ENCODE measurements at places on chromosomes 5 and 9. TPM values are rescaled to one million over a fixed set of nuclear protein-coding genes. Genes with fewer than 3 reads are reported as not detected.
A peak's percentile ranks its signal among the peaks of the same experiment; 100 is the strongest.

PCDHB11 gene
- 2.8 TPM for total RNA-seq

FGF18 gene
- total RNA-seq: 23.8 TPM

PCDHGA6 gene
- 8.1 TPM for total RNA-seq

ADAMTS6 gene
- 3.7 TPM for total RNA-seq

TLX3 gene
- not detected for total RNA-seq

GRCh38 chr9:114483499-114483898 lies 21.8 kb downstream of the WHRN start:
- no peaks in the 10 kb centered on the region for H3K4me1 ChIP-seq
- no peak overlapping the region for H3K27ac ChIP-seq

PALM2AKAP2 gene
- total RNA-seq: 107 TPM

DNA sequence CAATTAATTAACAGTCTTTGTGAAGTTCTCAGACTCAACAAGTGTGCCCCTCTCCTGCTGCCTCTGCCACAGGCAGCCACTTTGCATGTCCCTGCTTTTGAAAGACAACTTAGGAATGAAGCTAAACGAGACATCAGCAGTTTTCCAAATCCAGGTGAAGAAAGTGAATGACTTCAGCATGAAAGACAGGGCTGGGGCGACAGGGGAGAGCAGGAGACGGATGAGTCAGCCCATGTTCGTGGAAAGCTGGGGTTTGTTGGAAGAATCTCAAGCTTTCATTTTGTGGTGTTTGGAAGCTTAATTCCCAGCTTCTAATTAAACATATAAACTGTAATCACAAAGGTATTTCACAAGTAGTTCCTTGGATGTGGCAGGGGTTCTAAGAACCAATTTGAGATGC lies 207.8 kb upstream of the MAP3K1 start:
- no peak overlapping the region for H3K27ac ChIP-seq
- peaks cover 7% of the 10 kb centered on the region for H3K4me1 ChIP-seq
- no peaks in the 10 kb centered on the region for H3K27me3 ChIP-seq
- H3K4me3 ChIP-seq: no peak overlapping the region
- no peaks in the 10 kb centered on the region for H3K36me3 ChIP-seq

ANKRD18A gene
- total RNA-seq: 4.7 TPM

ASS1 gene
- total RNA-seq: 64.4 TPM

DNA sequence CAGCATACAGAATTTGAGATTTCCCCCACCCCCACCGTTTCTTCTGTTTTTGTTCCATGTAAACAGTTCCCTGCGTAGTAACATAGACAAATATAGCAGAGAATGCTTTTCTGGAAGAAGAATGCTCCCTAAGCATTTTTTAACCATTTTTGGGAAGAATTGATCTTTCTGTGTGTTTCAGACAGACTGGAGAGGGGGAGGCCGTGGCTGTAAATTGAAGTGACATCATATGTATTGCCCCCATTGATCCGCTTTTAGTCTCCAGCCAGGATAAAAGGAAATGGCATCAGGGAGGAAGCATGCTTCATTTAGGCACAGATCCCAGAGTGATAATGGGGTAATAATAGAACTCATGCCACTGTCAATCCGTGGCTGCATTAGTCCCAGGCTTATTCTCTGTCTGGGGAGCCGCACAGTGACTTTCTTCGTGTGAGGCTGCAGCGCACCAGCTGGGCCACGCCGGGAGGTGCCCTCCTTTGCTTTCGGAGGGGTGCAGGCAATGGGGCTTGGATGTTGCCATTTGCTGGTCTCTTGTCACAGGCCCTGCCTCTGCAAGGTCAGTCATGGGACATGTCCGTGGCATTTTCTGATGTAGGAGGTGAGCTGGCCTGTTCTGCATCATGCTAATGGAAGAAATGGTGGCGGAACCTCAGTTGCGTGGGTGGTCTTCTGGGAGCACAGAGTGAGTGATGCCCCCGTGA lies 261.5 kb downstream of the FANCC start:
- H3K36me3 ChIP-seq: peaks cover 10% of the 10 kb centered on the region
- H3K4me1 ChIP-seq: peaks cover 23% of the 10 kb centered on the region
- peak overlapping the region; percentile 49 for H3K27ac ChIP-seq
- H3K27me3 ChIP-seq: no peaks in the 10 kb centered on the region
- peak overlapping the region; percentile 3 for H3K4me3 ChIP-seq

DNA sequence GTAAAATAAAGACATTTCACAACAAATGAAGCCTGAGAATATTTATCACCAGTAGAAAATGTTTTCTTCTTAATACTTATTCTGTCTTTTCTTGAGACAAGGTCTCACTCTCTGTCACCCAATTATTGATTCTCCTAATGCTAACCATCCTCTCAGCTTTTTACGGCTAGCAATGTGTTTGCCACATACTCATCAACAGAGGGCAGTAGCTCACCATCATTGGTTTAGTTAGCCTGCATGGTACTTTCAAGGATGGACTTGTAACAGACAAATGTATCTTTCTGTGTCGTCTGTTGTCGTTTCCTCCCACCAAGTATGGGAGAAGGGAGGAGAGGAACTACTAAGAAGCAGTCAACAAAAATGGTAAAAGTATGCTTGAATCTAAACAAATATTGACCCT lies 5.9 kb upstream of the ACO1 start:
- no peak overlapping the region for H3K4me3 ChIP-seq
- DNase-seq: peak; percentile 34
- no peak overlapping the region for H3K27ac ChIP-seq
- H3K36me3 ChIP-seq: no peaks in the 10 kb centered on the region

DNA sequence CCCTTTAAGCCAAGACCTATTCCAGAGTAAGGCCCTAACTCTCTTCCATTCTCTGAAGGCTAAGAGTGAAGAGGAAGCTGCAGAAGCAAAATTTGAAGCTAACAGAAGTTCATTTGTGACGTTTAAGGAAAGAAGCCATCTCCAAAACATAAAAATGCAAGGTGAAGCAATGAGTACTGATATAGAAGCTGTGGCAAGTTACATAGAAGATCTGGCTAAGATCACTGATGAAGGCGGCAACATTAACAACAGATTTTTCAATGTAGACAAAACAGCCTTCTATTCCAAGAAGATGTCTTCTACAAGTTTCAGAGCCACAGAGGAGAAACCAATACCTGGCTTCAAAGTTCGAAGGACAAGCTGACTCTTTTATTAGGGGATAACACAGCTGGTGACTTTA lies 1143.4 kb downstream of the CDH12 start:
- no peak for DNase-seq
- no peak overlapping the region for H3K27ac ChIP-seq
- H3K4me3 ChIP-seq: no peak overlapping the region
- H3K4me1 ChIP-seq: no peaks in the 10 kb centered on the region
- H3K27me3 ChIP-seq: no peaks in the 10 kb centered on the region
- H3K36me3 ChIP-seq: no peaks in the 10 kb centered on the region

ANKRD20A1 gene
- total RNA-seq: 1.6 TPM

- H3K36me3 ChIP-seq: no peaks in the 10 kb centered on the region
- no peak for DNase-seq
- H3K27me3 ChIP-seq: no peaks in the 10 kb centered on the region
These were observed 287.7 kb downstream of the SLIT3 start for GRCh38 chr5:169013208-169013728.

DNA sequence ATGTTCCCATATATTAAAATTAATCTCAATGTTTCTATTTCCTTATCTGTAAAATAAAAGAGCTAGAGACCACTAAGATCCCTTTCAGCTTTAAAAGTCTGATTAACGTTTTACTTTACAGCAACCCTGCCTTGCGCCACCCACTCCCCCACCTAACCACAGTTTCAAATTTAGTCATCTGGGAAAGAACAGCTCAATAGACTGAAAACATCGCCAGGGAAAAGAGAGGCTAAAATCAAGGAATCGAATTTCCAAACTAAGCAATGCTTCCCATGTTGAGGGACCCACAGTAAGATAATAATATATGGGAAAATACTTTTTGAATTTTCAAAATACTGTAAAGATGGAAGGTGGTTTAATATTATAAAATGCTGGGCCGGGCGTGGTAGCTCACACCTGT lies 6.6 kb downstream of the SAXO1 start:
- no peaks in the 10 kb centered on the region for H3K27me3 ChIP-seq
- DNase-seq: no peak
- no peak overlapping the region for H3K4me3 ChIP-seq
- H3K36me3 ChIP-seq: no peaks in the 10 kb centered on the region
- H3K4me1 ChIP-seq: no peaks in the 10 kb centered on the region
- no peak overlapping the region for H3K27ac ChIP-seq

SMIM32 gene
- total RNA-seq: not detected

ZDHHC11B gene
- total RNA-seq: 9.2 TPM

DNA sequence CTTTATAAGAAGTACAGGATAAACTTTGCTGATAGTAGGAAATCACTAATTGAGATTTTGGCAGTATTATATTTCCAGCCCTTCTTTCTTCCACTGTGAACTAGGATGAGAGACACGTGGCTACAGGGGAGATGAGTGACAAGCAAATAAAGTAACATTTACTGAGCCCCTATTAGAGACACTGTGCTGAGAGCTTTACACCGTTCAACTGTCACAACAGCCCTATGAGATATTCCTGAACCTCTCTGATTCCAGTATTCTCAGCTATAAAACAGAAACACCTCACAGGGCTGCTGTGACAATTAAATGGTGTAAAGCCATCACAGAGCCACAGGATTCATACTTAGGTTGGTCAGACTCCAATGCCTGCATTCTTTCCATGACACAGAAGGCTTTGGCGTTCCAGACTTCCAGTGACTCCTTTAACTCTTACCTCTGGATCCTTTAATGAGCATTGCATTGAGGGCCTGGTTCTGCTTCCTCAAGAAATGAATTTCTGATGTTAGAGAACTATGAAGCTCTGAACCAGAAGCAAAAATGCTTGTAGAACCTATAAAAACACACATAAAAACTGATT lies 169.0 kb downstream of the CDK5RAP2 start:
- H3K4me3 ChIP-seq: no peak overlapping the region
- H3K36me3 ChIP-seq: peaks cover 25% of the 10 kb centered on the region
- DNase-seq: peak; percentile 35
- H3K27me3 ChIP-seq: no peaks in the 10 kb centered on the region
- peaks cover 20% of the 10 kb centered on the region for H3K4me1 ChIP-seq
- peak overlapping the region; percentile 49 for H3K27ac ChIP-seq

DMRT3 gene
- not detected for total RNA-seq

SH2D3C gene
- 18.4 TPM for total RNA-seq

PTGDS gene
- total RNA-seq: 5,119 TPM

DNA sequence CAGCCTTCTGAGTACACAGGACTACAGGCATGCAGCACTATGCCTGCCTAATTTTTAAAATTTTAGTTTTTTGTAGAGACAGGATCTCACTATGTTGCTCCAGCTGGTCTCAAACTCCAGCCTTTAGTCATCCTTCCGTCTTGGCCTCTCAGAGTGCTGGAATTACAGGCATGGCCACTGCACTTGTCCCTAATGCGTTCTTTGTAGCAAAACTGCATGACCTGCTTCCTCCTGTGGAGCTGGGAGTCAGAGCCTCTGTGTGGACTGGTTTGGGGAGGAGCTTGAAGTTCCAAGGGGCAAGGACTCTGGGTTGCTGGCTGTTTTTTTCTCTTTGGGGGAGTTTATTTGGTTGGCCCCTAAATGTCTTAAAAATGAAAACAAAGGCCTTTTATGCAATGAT lies 22.7 kb upstream of the ANKRD34B start:
- no peaks in the 10 kb centered on the region for H3K36me3 ChIP-seq
- no peak for DNase-seq
- H3K27me3 ChIP-seq: no peaks in the 10 kb centered on the region
- H3K27ac ChIP-seq: no peak overlapping the region

- no peaks in the 10 kb centered on the region for H3K27me3 ChIP-seq
- H3K4me3 ChIP-seq: no peak overlapping the region
- H3K27ac ChIP-seq: no peak overlapping the region
- DNase-seq: no peak
- no peaks in the 10 kb centered on the region for H3K4me1 ChIP-seq
These were observed 135.2 kb downstream of the PTTG1 start for GRCh38 chr5:160556846-160557245.

- no peak overlapping the region for H3K4me3 ChIP-seq
- H3K27me3 ChIP-seq: no peaks in the 10 kb centered on the region
- no peaks in the 10 kb centered on the region for H3K36me3 ChIP-seq
- H3K27ac ChIP-seq: no peak overlapping the region
- no peak for DNase-seq
These were observed 56.9 kb downstream of the ZNF618 start for GRCh38 chr9:113932906-113933584.

DNA sequence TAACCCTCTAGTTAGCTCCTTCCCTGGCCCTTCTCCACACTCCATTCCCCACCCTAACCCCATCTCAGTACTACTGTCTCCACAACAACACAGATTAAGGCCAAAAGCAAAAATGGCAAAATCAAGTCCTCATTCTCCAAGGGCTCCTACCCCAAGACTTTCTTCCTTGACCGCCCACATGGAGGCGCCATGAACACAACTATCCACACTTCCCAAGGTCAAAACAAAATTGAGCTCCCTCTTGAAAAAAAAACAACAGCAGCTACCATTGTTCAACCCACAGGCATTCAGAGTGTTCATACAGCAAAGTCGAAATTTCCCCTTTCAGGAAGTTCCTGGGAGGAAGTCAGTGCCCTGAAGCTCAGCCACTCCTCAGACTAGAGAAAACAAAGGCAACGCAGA lies 54.4 kb downstream of the GNAQ start:
- H3K27ac ChIP-seq: no peak overlapping the region
- H3K27me3 ChIP-seq: no peaks in the 10 kb centered on the region
- peaks cover 63% of the 10 kb centered on the region for H3K4me1 ChIP-seq

- peak; percentile 59 for DNase-seq
- peak overlapping the region; percentile 90 for H3K4me3 ChIP-seq
- no peak overlapping the region for H3K27ac ChIP-seq
- peaks cover 19% of the 10 kb centered on the region for H3K4me1 ChIP-seq
These were observed 1.2 kb downstream of the CDKN2B-AS1 start for GRCh38 chr9:21995666-21996398.
